Activated T-helper 17 cell treated with anti-CD3 and anti-CD28 coated beads, Interleukin-2, amount 50 U/mL, for 72 hours (primary cell): ENCODE measurements at places on chromosomes 5 and 9. TPM values are rescaled to one million over a fixed set of nuclear protein-coding genes. Genes with fewer than 3 reads are reported as not detected.

The PCDHGA10 gene
- total RNA-seq, result 0.06 TPM

GRCh38 chr5:88660947-88661805 is 221.8 kb downstream of the MEF2C start:
- peak; percentile 42 for ATAC-seq

The BAAT gene
- not detected for total RNA-seq

The IL33 gene
- not detected for total RNA-seq

The PCDHGB6 gene
- total RNA-seq, result 0.08 TPM

The GPRIN1 gene
- total RNA-seq, result 4.8 TPM

DNA sequence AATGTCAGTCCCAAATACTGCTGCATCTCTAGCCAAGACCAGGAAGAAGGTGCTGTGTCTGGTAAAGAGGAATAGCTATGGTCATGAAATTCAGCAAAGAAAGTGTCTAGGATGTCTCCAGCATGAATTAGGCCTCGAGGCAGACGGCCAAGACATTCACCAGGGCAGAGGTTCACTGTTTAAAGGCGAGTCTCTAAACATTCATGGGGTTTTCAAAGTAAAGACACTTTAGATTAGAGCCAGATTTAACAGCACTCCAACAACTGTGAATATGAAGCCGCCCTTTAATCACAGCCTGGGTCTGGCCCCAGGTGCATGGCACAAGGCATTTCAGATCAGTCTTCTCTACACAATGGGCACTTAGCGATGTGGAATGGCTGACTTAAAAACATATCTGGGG is 95.0 kb downstream of the ANKH start:
- no peak for ATAC-seq

- no peak for ATAC-seq
Measured at GRCh38 chr5:38556088-38556598, 303 bp downstream of the LIFR start.

DNA sequence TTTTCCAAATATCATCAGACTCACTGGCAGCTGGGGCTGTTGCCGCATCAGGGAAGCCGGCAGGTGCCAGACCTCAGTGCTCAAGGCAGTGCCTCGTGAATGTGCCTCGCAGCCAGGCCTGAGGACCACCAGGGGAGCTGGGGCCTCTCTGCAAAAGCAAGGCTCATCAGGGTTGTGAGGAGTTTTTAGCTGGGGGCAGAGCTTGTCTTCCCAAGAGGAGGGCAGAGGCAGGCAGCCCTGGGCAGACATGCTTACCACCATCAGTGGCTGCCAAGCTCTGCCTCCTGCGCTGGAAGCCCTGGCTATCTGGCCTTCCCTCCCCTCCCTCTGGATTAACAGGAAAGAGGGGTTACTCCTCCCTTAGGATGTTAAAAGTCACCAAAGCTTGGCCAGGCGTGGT is 8.8 kb upstream of the TBC1D9B start:
- ATAC-seq, result no peak

The IFT74 gene
- 9.5 TPM for total RNA-seq

- no peak for ATAC-seq
Measured at GRCh38 chr5:131684595-131684994, 49.6 kb upstream of the RAPGEF6 start.

DNA sequence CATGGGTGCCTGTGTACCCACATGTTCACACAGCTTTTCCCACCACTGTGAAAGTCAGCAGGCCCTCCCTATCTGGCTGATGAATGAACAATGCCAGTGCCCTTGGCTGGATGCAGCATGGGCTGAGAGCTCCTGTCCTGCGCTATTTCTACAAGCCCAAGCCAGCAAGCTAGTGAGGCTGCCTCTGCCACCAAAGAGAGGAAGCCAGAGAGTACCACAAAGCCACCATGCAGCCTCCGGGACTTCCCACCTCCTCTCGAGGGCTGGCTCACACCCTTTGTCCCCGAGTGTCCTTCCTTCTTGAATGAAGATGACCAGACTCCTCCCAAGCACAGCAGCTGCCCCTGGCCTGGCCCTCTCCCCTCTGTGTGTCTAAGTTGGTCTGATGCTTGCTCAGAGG is 76.5 kb downstream of the SH3PXD2B start:
- ATAC-seq, result no peak

DNA sequence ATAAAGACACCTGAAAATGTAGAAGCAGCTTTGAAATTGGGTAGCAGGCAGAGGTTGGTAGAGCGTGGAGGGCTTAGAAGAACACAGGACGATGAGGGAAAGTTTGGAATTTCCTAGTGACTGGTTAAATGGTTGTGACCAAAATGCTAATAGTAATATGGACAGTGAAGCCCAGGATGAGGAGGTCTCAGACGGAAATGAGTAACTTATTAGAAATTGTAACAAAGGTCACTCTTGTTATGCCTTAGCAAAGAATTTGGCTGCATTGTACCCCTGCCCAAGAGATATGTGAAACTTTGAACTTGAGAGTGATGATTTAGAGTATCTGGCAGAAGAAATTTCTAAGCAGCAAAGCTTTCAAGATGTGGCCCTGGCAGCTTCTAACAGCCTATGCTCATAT is 382.5 kb downstream of the KCNN2 start:
- no peak for ATAC-seq

The KLF9 gene
- 9.1 TPM for total RNA-seq

GRCh38 chr9:26520141-26520540 is 372.5 kb downstream of the CAAP1 start:
- no peak for ATAC-seq

The CCL28 gene
- total RNA-seq, result 11.4 TPM

The NPR3 gene
- total RNA-seq, result 0.66 TPM

DNA sequence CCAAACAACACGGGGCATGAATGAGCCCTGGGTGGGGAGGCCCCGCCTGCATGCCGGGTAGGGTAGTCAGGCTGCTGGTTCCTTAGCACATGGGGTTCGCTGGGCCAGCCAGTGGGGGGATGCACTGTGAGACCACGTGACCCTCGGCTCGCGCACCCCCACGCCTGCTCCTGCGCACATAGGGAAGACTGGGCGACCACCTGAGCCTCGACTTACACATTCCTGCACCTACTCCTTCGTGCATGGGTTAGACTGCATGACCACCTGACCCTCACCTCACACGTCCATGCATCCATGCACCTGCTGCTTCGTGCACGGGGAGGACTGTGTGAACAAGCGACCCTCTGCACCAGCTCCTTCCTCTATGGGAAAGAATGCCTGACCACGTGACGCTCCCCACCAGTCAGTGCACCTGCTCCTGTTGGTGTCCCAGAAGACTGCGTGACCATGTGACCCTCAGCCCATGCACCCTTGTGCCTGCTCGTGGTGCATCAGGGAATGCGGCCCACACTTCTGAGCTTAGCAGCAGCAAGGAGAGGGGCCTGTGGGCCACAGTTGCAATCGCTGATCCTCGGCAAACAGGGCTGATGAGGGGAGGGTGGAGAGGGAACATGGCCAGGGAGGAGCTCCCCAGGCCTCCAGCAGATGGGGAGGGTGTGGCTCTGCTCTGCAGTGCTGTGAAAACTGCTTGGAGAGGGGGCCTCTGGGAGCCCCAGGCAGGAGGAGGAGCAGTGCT is 18.1 kb downstream of the LPCAT1 start:
- ATAC-seq, result no peak

- peak; percentile 96 for ATAC-seq
Measured at GRCh38 chr5:142082182-142082781, 26.3 kb upstream of the NDFIP1 start.

DNA sequence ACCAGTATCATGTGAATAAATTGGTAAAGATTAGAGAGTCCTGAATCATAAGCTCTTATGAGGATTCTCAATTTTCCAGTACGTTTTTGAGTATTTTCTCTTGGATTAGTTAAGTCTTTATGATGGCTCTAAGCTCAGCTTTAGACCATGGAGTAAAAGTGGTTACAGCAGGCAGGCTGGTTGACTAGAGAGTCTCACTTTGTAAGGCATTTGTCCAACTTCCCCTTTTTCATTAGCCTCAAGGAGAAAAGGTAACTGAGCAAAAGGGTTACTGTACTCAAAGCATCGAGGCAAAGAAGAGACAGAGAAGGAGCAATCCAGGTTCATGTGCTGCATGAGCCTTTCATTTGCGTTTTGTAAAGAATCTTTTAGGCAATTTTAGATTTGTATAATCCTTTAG is 8.5 kb downstream of the NOP16 start:
- no peak for ATAC-seq

- no peak for ATAC-seq
Measured at GRCh38 chr5:167783145-167783817, 508.2 kb upstream of the WWC1 start.

The NIPAL4 gene
- total RNA-seq, result 0.90 TPM

The OTP gene
- not detected for total RNA-seq

DNA sequence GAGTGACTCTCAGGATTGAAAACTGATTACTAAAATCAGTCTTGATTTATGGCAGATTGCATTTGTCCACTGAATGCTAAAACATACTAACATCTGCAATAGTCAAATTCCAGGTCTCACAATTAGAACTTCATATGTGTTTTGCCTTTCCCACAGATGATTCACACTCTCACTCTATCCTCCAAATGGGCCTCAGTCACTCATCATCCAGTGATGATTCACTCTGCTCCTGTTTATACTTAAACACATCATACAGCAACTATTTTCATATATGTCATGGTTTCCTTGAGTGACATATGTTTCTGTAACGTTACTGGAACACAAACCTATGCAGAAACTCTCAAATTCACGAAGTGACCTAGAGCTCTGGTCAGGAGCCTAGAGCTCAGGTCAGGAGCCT is 512.9 kb downstream of the HINT1 start:
- peak; percentile 95 for ATAC-seq

DNA sequence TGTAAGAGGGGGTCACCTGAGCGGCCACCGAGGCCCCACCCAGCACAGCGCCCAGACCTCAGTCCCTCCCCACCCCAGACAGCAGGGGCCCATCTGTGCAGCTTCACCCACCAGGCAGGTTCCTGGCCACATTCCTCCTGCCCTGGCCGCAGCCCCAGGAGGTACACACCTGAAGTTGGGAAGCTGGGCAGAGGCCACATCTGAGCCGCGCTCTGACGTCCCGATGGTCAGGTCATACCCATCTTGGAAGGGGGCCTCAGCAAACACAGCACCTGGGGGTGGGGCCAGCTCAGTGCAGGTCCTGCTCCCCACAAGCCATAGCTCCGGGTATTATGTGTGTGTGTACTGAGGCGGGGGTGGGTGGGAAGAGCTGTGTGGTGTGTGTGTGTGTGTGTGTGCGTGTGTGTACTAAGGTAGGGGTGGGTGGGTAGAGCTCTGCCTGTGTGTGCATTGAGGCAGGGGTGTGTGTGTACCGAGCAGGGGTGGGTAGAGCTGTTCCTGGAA is 5.6 kb downstream of the SPOUT1 start:
- no peak for ATAC-seq

DNA sequence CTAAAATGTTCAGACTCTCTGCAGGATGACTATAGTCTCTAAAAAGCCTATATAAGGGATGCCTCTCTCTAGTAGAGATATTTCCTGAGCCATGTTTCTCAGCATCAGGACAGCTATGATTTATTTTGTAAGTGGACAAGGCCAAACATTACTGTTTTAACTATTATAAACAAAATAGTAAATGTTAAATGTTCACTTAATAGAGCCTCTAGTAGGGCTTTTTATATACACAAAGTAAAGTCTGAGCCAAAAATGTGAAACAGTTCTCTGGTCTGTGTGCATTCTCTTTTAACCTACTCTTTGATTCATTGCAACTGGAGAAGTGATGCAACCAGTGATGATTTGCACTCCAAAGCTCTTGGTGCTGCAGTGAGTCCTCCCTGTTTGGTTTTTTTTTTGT is 220.5 kb downstream of the GDNF start:
- ATAC-seq, result no peak

The BRD8 gene
- total RNA-seq, result 130 TPM

DNA sequence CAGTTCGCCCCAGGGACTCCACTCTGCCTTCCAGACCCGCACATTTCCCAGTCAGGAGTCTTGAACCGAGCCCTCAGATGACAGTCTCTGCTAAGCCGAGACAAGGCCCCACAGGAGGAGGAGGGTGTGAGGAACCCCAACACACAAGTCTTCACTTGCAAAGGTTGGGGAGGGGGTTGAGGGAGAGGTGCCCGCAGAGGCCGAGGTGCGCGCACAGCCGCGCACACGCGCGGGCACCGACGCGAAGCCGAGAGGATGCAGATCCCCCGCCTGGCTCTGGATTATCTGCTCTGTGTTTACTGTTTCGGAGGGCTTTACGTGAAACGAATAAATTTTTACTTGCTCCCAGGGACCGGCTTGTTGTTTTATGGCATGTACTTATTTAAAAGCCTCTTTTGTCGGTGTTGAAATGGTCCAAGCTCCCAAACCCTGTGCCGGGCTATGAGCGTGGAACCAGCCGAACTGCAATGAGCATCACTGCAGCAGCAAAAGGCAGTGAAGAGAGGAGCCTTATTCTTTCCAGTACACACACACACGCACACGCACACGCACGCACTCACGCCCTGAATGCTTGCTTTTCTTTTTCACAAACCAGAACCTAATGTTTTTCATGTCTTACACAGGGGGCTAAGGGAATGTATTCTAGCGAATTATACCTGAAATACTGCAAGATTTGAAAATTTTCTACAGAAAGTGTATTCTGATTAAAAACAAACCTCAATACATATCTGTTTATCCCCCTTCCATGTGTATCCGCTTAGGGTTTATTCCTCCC is 297.7 kb downstream of the PARP8 start:
- no peak for ATAC-seq

DNA sequence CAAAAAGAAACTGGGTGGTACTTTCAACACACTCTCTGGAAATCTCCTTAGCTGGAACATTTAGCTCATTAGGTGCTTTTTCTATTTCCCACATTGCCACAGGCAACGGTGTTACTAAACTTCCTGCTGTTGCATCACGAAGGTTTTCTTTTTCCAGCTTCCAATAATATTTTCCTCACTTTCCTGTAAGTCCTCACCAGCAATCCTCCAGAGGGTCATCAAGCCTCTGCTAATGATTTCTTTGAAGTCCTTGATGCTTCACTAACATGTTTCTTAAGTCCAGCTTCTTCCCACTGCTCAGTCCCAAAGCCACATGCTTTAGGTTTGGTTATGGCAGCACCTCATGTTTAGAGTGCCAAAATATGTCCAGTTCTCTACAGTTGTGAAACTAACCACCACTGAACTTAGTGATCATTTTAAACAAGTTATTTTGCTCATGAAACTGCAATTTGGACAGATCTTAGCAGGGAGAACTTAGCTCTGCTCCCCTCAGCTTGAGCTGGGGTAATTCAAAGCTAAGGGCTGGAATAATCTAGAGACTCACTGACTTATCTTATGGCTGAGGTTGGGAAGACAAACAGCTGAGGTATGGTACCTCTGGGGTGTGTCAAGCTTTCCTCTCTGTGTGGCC is 39.9 kb upstream of the RETREG1 start:
- ATAC-seq, result no peak

DNA sequence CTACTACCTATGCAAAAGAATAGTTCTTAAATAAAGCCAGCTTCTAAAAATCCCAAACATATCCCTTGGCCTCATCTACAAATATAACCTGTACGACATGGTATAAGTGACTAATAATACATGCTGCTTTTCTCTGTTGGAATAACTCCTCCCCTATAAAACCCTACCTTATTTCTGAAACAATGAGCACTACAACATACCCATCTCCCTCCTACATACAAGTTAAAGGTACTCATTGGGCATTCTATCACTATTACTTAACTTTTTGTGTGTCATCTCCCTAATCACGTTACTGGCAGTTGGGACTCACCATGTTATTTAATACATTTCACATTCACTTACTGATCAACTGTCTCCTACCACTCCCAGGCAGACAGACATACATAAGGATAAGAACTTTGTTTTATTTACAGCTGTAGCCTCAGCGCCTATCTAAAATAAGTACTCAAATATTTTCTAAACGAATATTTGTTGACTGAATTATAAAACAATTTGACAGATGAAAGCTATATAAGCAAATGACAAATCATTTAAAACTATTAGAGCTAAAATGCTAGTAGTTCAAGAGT is 4.1 kb downstream of the CLK4 start:
- no peak for ATAC-seq

- ATAC-seq, result no peak
Measured at GRCh38 chr5:37717613-37718431, 122.0 kb downstream of the GDNF start.
